ENCODE measurements at places on chromosomes 5 and 9. TPM values are rescaled to one million over a fixed set of nuclear protein-coding genes. Genes with fewer than 3 reads are reported as not detected.

The AIF1L gene
- total RNA-seq, result 17.7 TPM

The SLC6A19 gene
- not detected for total RNA-seq

- DNase-seq, result no peak
Measured at GRCh38 chr5:181109489-181110013, 21.4 kb downstream of the OR2V1 start.

DNA sequence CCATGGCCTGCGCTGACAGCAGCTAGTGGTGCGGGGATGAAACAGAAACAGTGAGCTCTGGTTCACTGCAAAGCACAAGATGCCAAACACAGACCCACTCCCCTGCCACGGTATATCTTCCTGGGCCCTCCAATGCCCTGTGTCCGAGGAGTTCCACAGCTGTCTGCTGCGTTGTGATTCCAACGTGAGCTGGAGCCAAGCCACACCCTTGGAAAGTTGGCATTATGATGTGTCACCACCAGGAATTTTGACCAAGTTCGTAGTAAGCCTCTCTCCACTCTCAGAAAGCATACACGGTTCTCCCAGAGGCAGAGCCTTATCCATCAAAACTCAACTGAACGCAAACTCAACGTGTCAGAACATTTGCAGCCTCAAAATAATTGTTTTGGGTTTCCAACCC is 55.6 kb downstream of the MACROH2A1 start:
- DNase-seq, result no peak

DNA sequence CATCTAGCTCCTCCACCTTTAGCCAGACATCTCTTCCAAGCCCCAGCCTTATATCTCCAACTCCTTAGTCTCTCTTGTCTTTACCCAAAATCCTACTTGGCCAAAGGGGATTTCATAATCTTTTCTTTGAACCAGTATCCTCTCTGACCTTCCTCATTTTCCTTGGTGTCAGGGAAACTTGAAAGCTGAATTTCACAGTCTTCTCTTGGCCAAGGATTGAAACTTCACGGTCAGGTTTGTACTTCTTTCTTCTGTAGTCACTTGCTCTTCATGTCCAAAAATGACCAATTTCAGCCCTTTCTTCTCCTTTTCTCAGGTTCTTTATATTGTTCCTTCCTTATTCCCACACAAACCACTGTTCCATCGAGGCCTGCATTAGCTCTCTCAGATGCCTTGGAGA is 473.7 kb upstream of the KLF4 start:
- DNase-seq, result no peak

DNA sequence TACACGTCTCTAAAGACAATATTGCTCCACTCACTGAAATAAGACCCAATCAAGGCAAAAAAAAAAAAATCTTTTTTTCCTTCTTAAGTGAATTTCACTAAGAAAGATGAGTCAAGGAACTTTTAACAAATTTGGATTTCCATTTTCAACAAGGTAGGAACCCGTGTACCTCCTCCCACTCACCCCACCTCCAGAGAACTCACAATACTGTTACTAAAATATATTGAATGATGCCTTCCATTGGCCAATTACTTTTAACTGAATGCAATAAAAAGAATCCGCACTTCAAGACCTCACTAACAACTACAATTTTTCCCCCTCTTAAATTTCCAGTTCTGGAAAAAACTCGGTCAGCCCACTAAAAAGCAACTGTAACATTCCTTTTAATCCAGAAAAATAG is 50.7 kb downstream of the FBXW11 start:
- no peak for DNase-seq
